GM10248 (cell line): ENCODE measurements at places on chromosomes 5 and 9.
A peak's percentile ranks its signal among the peaks of the same experiment; 100 is the strongest.

GRCh38 chr5:16616536-16617273, at the start of gene RETREG1:
RETREG1 (minus strand) TSS chr5:16616997; CDS start chr5:16616971, 26 bp downstream.
- peak; percentile 51 for DNase-seq

- DNase-seq = peak; percentile 37
These were observed 16.2 kb downstream of the UHRF2 start for GRCh38 chr9:6428940-6429889.

DNA sequence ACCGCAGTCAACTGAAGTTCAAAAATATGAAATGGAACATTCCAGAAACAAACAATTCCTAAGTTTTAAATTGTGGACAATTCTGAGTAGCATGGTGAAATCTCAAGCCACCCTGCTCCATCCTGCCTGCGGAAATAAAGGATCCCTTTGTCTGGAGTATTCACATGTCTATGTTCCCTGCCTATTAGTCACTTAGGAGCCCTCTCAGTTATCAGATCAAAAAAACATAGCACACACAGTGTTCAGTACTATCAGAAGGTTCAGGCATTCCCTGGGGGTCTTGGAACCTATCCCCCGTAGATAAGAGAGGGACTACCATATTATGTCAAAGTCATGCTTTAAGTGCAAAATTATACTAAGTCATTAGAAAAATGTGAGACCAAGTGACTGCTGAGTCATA, 300.8 kb downstream of the SEMA5A start:
- no peak for DNase-seq

DNA sequence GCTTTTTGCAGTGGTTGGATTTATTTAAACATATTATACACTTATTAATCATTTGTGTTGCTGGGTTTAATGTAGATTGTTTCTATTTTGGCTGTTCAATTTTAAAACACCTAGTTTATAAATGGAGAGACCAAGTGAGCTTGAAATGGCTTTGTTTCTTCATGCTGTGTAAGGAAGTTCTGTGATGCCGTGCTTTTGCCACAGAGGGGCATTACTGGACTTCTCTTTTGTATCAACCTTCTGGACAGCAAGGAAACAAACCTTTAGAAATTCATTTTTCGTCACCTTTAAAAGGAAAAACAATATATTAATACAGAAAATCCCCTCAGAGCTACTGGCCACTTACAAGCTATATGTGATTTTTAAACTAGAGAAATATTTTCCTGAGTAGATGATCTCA, 81.9 kb downstream of the DMRTA1 start:
- DNase-seq = no peak

DNA sequence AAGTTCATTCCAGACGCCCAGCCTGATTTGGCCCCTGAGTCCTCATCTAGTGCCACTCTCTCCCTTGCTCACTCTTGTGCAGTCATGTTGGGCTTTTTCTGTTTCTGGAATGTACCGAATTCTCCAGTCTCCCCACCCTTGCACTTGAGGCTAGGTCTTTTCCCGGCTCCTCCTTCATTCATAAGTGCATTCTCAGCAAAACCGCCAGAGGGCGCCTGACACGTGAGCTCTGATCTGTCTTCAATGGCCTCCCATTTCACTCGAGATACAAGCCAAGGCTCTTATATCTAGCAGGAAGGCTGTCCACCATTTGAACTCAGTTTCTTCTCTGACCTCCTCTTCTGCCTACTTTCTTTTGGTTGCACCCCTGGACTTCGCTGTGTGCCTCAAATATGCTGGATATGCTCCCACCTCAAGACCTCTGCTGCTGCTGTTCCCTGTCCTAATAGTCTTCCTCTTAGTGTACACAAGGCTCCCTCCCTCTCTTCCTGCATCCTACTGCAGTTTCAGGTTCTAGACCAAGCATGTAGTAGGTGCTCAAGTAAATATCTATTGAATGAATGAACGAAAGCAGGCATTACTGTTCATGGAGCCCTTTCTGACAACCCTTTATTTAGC, 568.1 kb upstream of the WWC1 start:
- peak; percentile 70 for DNase-seq

GRCh38 chr9:95085036-95085770, 232.3 kb downstream of the FANCC start:
- DNase-seq = no peak

GRCh38 chr5:24693609-24694008, 48.8 kb upstream of the CDH10 start:
- no peak for DNase-seq

- no peak for DNase-seq
These were observed 50.8 kb downstream of the CRB2 start for GRCh38 chr9:123406691-123407216.

GRCh38 chr5:125486634-125487033, 740.2 kb upstream of the ZNF608 start:
- DNase-seq = no peak

- DNase-seq = no peak
These were observed 35.3 kb downstream of the HRH2 start for GRCh38 chr5:175692996-175693710.

GRCh38 chr5:16992444-16992843, 56.4 kb upstream of the MYO10 start:
- DNase-seq = no peak
